Activated CD8-positive, alpha-beta memory T cell treated with anti-CD3 and anti-CD28 coated beads, Interleukin-2, amount 50 U/mL, for 48 hours (primary cell): ENCODE measurements at places on chromosomes 11 and 22.

GRCh38 chr11:121556937-121557336 lies 104.2 kb upstream of the SORL1-AS1 start:
- no peak for DNase-seq

DNA sequence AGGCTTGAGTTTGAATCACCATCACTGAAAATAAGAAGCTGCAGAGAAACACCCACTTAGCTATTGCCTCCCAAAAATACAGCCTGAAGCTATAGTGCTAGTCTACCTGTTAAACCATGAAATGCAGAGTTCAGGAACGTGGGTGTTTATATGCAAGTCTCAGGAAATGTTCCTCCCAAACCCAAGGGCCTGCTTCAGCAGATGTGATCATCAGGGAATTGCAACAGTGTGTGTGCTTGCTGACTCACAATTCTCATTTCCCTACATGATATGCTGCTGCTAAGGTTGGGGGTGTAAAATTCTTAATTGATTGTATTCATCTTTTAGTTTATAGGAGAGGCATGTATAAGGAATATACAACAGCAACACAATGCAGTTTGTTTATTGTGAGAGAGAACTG lies 49.6 kb downstream of the NUP98 start:
- no peak for DNase-seq

DNA sequence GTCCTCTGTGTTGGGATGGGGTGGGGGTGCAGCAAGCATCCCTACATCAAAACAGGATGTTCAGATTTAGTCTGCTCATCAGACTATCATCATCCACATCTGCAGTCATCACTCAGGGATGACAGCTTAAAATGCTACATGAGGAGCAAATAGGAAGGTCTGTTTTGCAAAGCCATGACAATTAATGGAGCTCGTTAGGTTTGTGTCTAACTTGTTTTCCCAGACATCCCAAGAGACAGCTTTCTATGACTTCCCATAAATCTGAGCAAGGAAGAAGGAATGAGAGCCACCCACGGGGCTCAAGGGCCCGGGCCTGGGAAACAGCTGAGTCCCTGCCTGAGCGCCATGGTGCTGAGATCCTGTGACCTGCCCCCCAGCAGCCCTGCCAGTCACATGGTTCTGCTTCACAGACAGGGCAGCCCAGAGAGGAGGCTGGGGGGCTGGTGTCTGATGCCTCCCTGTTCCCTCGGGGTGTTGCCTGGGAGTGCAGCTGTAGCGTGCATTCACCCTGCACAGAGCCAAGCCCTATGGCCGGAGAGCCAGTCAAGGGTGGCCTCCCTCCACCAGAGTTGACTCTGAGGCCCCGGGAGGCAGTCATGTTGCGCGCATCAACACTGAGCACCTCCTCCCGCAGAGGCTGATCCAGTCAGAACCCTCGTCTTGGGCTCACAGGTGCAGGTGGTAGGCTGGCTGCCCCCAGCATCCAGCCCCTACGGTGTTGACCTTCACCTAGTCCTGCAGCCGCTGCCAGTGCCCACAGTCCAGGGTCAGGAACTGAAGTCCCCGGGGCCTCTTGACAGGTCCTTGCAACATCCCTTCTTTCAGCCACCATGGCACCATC lies 12.1 kb downstream of the DERL3 start:
- no peak for DNase-seq

GRCh38 chr11:1642288-1643145 lies 12.9 kb downstream of the KRTAP5-5 start:
- DNase-seq, result no peak

GRCh38 chr11:79400206-79400605 lies 40.6 kb downstream of the TENM4 start:
- no peak for DNase-seq

GRCh38 chr11:23311986-23312940 lies 452.0 kb upstream of the CCDC179 start:
- no peak for DNase-seq

DNA sequence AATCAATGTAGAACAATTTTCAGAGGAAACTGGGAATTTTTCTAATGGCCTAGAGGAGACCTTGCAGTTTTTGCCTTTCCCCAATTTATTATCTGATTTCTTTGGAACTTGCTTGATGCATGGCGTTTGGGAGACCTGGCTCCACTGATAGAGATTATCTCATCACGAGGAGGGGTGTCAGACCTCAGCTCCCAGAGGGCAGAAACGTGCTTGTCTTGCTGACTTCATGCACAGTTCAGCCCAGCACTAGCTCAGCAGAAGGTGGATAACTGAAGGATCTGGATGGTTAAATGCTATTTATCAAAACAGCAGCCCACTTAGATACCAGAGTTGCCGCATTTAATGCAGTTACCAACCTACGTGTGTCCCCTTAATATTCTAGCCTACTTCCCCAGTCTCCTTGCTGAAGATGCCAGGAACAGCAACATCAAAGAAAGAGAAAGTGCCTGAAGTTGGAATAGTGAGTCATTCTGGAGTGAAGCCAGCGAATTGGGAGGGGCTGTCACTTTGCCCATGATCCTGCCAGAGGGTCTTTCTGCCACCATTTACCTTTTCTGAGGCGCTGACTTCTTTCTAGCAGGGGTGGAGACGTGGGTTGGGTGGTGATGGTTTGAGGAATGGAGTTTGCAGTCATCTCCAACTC lies 133.5 kb upstream of the CADM1 start:
- no peak for DNase-seq

- DNase-seq, result no peak
These were observed at the start of gene OR8I2 for GRCh38 chr11:56093008-56093407. TSS of gene OR8I2 (plus strand) at chr11:56093308. CDS start at chr11:56093308, 0 bp downstream.

- no peak for DNase-seq
These were observed 1401.0 kb downstream of the BRD1 start for GRCh38 chr22:48426466-48427380.

- no peak for DNase-seq
These were observed 70.2 kb downstream of the DDX10 start for GRCh38 chr11:108734956-108735559.

DNA sequence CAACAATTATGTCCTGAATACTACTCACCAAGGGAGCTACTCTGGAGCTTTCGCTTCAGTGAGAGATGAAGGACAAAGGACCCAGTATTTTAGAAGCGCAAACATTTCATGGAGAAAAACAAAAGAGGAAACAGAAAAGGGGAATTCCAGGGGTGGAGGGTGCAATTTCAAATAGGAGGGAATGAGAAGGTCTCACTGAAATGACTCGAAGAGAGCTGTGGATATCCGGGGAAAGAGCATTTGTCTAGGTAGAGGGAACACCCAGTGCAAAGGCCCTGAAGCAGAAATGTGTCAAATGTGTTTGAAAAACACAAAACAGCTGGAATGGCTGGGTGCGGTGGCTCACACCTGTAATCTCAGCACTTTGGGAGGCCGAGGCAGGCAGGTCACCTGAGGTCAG lies 2.4 kb downstream of the RPS19BP1 start:
- DNase-seq, result no peak

- DNase-seq, result no peak
These were observed 667.0 kb downstream of the NTM start for GRCh38 chr11:132037467-132037862.

DNA sequence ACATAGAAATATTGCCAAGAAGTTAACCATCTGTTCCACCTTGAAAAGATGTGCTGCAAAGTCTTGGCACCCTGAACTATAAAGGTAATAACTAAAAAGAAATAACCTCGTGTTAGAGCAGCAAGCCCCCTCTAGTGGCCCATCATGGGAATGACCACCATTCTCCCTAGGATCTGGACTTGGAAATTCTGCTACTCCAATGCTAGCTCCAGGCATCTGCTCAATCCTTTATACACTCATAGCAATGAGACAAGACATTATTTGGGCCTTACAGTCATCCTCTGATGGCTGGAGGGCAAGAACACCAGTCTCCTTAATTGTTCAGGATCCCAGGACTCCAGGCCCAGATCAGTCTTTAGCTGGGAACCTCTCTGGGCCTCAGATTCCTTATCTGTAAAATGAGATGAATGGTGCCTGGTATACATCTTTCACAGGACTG lies 76.0 kb downstream of the CWC15 start:
- no peak for DNase-seq

- no peak for DNase-seq
These were observed 81.3 kb downstream of the CTNND1 start for GRCh38 chr11:57842873-57843272.

GRCh38 chr11:72283947-72284346 lies 40.0 kb upstream of the PHOX2A start:
- no peak for DNase-seq

DNA sequence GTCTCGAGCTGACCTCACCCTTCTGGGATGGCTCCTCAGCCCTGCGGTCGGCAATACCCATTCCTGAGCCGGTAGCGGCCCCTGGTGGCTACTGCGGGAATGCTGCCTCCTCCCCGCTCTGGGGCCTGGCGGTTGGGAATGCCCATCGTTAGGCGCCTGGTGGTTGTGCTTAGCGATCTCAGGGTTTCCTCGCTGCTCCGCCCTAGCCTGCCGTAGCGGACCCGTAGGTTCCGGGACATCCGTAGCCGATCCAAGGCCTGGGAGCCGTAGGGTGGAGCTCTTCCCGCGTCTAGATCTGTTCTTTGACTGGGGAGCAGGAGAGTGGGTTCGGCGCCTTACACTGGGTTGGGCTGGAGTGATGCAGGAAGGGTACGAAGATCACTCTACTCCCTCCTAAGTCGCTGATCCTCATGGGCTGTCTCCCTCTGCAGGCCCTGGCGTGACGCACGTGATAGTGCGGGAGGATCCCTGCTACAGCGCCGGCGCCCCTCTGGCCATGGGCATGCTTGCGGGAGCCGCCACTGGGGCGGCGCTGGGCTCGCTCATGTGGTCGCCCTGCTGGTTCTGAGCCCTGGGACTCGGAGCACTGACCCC lies 14.8 kb downstream of the PLEKHB1 start:
- DNase-seq, result peak; percentile 95

DNA sequence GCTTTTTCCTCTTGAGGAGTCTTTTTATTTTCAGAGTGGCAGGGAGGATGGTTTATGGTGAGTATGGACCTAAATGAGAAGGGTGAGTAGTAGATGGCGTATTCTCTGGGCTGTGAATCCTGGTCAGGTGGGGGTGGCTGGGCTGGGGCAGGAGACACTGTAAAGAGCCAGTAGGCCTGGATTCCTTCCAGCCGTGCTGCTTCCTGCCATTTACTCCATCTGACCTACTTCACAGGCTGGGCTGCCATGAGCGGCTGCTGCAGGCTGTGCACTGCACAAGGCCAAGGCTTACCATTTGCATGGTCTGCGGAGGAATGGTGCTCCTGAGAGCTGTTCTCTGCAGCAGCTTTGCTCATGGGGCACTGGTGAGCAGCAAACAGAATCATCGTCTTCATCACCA lies 297.6 kb downstream of the KIRREL3 start:
- DNase-seq, result no peak

GRCh38 chr11:63490551-63491239 lies at the start of gene PLAAT5:
TSS of gene PLAAT5 (minus strand) at chr11:63491167. CDS start at chr11:63491034, 133 bp downstream.
- no peak for DNase-seq

GRCh38 chr11:47716692-47717091 lies 1.5 kb upstream of the AGBL2 start:
- DNase-seq, result no peak
